ENCODE measurements at places on chromosomes 3 and 15.

- no peak for DNase-seq
These were observed 9.0 kb downstream of the P2RY1 start for GRCh38 chr3:152843955-152844354.

DNA sequence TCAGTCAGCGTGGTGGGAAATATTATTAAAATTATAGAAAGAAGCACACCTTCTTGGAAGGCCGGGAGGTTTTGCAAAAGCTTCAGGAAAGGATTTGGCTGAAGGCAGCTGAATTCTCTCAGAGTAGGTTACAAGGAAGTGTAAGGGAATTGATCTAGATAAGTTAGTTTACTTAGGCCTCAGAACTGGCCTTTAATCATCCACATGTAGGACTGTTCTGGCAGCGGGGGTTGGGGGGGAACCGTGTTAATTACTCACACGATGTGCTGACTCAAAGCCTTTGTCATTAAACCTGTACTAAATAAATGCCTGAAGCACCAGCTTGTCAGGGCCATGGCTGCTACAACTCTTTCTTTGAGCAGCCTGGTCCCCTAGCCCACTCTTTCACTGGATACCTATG, 12.8 kb downstream of the ASB14 start:
- DNase-seq: no peak

GRCh38 chr3:195133462-195133861, 137.5 kb downstream of the XXYLT1 start:
- no peak for DNase-seq

GRCh38 chr15:64337761-64338160, 18.2 kb downstream of the CSNK1G1 start:
- DNase-seq: no peak

DNA sequence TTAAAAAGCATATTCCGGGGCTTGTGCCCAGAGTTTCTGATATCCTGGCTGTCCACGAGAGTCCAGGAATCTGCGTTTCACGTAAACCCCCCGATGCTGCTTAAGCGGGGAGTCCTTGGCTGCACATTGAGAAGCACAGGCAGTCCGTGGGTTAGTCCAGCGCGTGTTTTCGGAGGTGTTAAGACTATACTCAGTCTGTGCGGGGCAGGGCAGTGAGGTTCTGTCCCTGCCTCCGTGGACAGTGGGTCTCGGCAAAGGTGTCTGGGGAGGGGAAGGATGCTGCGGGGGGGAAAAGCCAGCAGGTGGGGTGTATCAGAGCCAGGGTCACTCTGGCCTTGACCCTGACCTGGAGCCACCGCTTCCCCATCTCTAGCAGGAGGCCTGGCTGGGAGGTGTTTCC, 106.2 kb downstream of the TMEM266 start:
- no peak for DNase-seq

- DNase-seq: no peak
These were observed 977.5 kb upstream of the CFAP20DC start for GRCh38 chr3:60027335-60027734.

- DNase-seq: no peak
These were observed 28.2 kb downstream of the GJD2 start for GRCh38 chr15:34726406-34727100.

DNA sequence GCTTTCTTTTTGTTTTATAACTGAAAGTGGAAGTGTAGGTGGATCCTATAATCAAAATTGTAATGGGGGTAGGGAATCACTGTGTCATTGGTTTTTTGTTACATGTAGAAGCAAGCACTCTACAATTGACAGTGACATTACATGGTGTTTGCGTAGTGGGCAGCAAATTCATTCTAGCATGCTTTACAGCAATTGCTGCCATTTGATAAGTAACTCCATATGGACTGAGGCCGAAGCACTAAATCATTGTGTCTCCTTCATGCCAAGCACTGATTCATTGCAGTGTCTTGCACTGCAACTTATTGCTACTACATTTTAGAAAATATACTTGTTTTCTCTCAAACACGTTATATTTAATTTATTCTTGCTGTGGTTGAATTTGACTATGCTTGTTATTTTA, 933.9 kb downstream of the NSUN3 start:
- no peak for DNase-seq

DNA sequence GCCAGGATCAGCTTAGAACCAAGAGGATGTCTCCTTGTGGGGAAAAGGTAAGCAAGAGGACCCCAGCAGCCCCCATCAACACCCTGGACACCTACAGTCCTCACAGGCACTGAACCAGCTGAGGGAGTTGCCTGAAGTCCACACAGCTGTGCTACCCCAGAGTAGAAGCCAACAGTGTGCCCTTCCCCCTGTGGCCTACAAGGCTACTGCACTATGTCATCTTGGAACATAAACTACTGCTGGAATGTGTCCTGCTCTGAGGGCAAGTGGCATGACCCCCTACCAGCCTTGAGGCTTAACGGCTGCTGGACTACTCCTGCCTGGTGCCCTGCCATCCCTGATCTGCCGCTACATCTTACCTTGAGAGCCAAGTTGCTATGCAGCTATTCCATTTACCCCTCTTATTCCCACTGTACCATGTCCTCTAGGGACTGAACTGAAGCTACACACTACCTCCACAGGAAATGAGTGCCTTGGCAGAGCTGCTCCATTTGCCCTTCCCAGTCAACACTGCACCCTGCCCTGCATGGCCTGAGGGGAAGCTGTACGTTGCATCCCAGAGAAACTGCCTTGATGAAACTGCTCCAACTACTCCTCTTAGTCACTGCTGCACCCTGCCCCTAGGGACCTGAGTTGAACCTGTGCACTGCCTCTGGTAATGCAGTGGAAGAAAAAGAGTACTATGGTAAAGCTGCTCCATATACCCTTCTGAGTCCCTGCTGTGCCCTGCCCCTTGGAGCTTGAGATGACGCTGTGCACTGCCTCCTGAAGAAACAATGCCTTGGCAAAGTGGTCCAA, 40.2 kb upstream of the ATP13A5 start:
- DNase-seq: no peak

- DNase-seq: no peak
These were observed 25.2 kb downstream of the MYH15 start for GRCh38 chr3:108485146-108485545.

DNA sequence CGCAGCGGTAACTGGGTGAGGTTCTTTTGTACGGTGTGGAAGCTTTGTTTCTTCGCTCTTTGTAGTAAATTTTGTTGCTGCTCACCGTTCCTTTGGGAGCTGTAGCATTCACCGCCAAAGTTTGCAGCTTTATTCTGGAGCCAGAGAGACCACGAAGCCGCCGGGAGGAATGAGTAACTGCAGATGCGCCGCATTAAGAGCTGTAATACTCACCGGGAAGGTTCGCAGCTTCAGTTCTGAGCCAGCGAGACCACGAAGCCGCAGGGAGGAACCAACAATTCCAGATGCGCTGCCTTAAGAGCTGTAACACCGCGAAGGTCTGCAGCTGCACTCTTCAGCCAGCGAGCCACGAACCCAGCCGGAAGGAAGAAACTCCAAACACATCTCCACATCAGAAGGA, 56.0 kb upstream of the DYNC1LI1 start:
- DNase-seq: no peak

DNA sequence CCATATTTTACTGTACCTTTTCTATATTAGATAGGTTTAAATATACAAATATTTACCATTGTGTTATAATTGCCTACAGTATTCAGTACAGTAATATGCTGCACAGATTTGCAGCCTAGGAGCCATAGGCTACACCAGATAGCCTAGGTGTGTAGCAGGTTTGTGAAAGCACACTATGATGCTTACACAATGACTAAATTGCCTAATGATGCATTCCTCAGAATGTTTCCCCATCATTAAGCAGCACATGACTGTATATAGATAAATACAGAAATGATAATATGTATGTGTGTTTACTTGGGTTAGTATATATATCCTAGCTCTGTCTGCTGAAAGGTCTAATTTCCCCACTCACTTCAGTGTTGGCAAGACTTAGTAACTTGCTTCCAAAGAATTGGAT, 65.8 kb downstream of the MYL3 start:
- DNase-seq: no peak

DNA sequence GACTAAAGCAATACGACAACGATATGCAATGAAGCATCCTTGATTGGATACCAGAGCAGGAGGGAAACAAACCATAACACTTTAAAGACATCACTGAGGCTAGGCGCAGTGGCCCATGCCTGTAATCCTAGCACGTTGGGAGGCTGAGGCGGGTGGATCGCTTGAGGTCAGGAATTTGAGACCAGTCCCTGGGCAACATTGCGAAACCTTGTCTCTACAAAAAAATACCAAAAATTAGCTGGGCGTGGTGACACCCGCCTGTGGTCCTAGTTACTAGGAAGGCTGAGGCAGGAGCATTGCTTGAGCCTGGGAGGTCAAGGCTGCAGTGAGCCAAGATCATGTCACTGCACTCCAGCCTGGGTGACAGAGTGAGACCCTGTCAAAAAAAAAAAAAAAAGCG, 33.9 kb upstream of the BHLHE40 start:
- no peak for DNase-seq

DNA sequence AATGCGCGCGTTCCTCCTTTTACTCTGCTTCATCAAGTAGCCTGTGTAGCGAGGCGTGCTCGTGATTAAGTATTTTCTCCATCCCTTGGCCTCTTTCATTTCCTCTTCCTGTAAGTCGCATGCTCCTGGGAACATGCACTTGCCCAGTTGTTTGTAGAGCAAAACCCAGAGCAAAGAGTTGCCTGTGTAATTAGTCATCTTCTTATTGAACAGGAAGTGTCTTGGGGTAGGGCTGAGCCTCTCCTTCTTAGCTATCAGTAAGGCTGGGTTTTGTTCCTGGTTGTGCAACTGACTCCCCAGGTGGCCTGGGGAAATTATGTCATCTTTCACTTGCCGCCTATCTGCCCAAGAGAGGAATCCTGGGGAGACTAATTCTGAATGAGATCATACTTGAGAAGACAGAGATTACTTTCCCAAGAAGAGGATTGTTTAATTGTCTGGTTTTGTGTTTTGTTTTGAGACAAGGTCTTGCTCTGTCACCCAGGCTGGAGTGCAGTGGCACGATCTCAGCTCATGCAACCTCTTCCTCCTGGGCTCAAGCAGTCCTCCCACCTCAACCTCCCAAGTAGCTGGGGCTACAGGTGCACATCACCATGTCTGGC, 14.9 kb downstream of the LIPH start:
- no peak for DNase-seq

GRCh38 chr3:54966979-54967378, 39.1 kb upstream of the LRTM1 start:
- DNase-seq: no peak

- no peak for DNase-seq
These were observed 2.0 kb downstream of the WNT5A start for GRCh38 chr3:55484801-55485791.

- DNase-seq: no peak
These were observed 30.3 kb upstream of the VEPH1 start for GRCh38 chr3:157533298-157534070.

- DNase-seq: no peak
These were observed 11.5 kb downstream of the FILIP1L start for GRCh38 chr3:100102757-100103156.

DNA sequence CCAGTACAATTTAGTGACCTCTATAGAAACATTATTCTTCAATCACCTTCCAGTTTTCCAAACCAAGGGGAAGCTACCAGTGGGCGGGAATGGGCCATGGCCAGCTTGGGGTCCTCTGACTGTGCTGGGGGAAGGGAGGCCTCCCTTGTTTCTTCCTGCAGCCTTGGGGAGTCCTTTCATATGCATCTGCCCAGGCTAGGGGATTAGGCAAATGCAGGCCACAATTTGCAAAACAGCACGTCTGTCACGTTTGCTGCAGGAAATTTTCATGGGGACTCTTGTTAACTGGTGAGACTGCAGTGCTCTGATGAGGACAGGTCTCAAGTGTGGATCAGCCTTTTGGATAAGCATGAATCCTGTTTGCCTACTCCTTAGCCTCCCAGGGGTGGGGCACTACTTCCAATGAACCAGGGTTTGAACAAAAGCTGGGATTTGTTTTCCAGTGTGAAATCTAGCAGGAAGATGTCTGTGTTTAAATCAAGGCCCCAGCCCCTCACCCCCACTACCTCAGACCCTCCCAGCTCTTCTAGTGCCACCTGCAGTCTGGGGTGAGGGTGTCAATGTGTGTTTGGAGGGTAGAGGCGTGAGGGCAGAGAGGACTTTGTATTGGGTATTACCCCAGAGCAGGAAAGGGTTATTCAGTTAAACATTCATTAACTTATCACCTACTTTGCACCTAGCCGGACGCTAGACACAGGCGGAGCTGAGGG, 219.9 kb downstream of the OPA1 start:
- no peak for DNase-seq

DNA sequence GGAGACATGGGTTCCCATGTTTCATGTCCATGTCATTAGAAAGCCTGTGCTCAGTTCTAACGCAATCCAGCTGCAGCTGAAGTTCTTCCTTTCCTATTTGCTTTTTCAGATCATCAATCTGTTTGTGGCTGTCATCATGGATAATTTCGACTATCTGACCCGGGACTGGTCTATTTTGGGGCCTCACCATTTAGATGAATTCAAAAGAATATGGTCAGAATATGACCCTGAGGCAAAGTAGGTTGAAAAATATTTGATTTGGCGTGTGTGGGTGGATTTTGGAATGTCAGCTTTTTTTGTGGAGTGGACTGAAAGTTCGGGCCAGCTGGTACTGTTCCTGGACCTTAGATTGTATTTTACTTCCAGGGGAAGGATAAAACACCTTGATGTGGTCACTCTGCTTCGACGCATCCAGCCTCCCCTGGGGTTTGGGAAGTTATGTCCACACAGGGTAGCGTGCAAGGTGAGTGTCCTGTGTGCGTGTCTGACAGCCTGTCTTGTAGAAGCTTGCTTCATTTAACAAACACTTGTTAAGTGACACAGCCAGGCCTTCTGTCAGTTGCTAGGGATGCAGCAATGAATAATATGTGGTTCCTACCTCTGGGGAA, 69.6 kb downstream of the CHDH start:
- no peak for DNase-seq

- no peak for DNase-seq
These were observed 55.0 kb upstream of the TIPARP start for GRCh38 chr3:156619376-156619775.

GRCh38 chr15:60044636-60045270, 40.6 kb downstream of the FOXB1 start:
- DNase-seq: no peak

GRCh38 chr15:62901909-62902546, 140.5 kb upstream of the TPM1 start:
- no peak for DNase-seq

All from activated CD8-positive, alpha-beta memory T cell treated with anti-CD3 and anti-CD28 coated beads for 1 hour (primary cell).